ENCODE measurements at places on chromosomes 5 and 9. TPM values are rescaled to one million over a fixed set of nuclear protein-coding genes. Genes with fewer than 3 reads are reported as not detected.

DNA sequence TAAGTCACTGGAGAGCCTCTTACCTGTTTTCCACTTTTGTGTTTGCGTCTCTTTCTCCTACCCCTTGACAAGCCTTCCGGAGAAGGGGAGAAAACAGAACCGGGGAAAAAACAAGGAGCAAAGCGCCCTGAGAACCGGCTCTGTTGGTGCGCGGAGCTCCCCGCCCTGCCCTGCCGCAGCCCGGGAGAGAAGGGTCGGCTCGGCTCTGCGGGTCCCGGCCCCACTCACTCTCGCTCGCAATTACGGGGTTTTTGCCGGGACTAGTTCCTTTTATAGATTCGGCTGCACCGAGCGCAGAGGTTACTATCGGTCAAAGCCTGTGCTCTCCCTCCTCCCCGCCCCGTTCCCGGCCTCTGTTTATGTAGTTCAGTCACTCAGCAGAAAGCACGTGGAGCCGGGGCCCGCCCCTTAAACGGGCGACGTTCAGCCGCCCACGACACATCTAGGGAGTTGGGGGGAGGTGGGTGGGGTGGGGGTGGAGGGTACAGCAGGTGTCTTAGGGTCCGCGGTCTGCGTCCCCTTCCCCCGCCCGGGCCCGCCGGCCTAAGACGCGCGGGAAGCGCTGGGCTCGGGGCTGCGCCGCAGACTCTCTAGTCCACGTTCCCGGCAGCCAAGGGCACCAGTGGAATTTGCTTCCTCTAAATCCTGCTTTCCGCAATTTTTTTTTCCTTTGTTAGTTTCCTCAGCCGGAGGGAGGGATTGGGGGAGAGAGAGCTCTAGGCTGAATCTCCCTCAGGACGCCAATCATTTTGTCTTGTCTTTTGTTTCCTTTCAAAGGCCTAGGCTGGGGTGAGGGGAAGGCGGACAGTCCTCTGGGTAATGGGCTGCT, at the start of gene ABCA1:
Gene ABCA1 (minus strand): TSS at position 244 of the 829 bp plus-strand sequence. CDS start 24,476 bp downstream, outside the sequence.
- ATAC-seq = peak; percentile 59

GRCh38 chr9:21267485-21268346, 27.9 kb upstream of the IFNA14 start:
- no peak for ATAC-seq

DNA sequence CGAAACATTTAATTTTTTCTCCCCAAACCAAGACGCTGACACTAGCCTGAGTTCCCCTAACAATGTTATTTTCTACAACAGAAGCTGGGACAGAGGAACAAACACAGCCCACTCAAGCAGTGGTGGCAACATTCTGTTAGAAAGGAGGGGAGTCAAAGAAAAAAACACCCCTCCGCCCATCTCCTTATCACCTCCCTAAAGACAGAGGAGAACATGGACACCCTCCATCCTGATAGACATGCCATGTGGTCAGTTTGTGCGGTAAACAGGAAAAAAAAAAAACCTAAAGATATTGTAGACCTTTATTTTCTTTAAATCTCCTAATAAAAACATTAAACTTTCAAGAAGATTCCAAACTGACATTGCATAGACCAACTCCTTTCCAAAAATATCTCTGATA, 2.9 kb upstream of the DPM2 start:
- no peak for ATAC-seq

DNA sequence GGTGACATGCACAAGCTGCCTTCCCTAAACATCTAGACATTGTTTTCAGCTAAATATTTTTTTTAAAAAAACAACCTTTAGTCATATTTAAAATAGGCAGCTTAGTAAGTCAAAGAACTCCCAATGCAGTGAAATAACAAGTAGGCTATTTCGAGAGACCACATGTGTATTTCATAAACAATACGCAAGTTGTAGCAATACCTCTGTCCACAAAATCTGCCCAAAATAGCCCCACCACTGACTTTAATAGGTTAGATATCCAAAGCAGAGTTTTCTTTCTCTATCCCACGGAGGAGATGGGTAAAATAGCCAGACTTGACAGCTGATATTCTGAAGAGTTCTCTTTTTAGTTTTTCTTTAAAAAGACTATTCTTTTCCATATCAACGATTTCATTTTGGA, 1.2 kb downstream of the SLC24A2 start:
- no peak for ATAC-seq

DNA sequence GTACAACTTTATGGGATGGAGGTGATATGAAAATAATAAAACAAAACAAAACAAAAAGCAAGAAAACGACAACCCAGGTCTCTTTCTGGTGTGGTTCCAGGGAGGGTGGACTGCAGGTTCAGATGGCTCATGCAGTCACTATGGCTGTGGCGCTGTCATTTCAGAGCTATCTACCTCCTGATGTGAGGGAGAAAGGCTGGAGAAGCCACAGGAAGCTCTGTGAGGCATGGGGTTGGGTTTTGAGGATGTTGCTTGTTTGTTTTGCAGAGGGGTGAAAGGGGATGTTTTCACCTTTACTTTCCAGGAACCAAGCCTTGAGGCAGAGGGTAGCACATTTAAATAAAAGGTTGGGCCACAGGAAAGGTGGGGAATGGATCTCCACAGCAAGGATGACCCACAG, 18.7 kb downstream of the NIPAL4 start:
- ATAC-seq = no peak

- ATAC-seq = no peak
Observed at GRCh38 chr5:138676556-138677193, 76.5 kb upstream of the CTNNA1 start.

DNA sequence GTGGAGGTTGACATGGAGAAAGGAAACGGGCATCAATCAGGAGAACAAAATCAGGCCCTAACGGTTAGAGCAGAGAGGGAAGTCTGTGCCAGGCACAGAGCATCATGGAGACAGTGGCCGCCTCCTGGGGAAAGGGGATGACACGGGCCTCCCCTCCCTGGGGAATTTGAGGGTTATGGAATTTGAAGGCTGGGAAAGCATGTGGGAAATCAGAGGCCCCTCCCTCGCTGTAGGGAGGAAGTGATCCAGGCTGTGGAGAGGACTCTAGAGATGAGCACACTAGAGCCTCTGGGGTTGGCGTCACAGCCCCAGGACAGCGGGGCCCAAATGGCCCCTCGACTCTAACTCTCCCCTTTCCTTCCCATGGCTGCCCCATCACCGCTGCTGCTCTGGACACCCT, 36.7 kb downstream of the PROP1 start:
- no peak for ATAC-seq

DNA sequence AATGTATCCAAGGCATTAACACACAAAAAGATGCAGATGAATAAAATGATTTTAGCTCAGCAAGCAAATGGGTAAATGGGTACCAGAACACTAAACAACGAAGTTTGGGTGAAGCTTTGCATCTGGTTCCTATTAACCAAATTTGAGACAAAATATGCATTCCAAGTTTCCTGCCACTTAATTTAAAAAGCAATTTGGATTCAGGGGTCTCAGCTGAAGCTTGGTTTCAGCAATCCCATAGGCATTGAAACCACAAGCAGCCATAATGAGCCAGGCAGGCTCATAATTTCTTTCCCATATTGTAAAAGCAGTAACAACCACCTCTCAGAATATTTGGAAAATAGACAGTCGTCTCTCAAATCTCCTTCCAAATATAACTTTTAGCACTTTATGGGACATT, 138.9 kb downstream of the NXNL2 start:
- ATAC-seq = peak; percentile 70

The DNM1 gene
- total RNA-seq = 54.3 TPM

The NME5 gene
- total RNA-seq = 9.6 TPM

The TEX48 gene
- not detected for total RNA-seq

The CKMT2 gene
- total RNA-seq = 7.7 TPM

Data from motor neuron (in vitro differentiated cells).